Mesothelial cell of epicardium (in vitro differentiated cells): ENCODE measurements at places on chromosomes 2 and 18.

DNA sequence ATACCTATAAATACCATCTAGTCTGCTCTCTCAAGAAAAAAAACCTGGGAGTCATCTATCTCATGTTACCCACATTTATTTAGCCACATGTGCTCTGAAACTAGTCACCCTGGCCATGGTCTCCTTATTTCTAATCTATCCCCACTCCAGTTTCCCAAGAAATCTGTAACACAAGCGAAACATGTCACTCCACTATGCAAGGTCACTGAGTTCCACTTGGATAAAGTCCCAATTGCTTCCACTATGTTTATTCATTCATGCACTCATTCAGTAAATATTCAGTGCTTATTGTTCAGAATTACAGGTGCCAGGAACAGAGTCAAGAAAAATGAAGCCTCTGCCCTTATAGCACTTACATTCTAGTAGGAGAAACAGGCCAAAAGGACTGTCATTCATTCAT lies 369.4 kb upstream of the CYRIA start:
- DNase-seq = no peak

- no peak for DNase-seq
Measured at GRCh38 chr2:106537047-106537446, 49.9 kb downstream of the CD8B2 start.

- peak; percentile 72 for DNase-seq
Measured at GRCh38 chr2:20223407-20224163, 1.3 kb downstream of the SDC1 start.

DNA sequence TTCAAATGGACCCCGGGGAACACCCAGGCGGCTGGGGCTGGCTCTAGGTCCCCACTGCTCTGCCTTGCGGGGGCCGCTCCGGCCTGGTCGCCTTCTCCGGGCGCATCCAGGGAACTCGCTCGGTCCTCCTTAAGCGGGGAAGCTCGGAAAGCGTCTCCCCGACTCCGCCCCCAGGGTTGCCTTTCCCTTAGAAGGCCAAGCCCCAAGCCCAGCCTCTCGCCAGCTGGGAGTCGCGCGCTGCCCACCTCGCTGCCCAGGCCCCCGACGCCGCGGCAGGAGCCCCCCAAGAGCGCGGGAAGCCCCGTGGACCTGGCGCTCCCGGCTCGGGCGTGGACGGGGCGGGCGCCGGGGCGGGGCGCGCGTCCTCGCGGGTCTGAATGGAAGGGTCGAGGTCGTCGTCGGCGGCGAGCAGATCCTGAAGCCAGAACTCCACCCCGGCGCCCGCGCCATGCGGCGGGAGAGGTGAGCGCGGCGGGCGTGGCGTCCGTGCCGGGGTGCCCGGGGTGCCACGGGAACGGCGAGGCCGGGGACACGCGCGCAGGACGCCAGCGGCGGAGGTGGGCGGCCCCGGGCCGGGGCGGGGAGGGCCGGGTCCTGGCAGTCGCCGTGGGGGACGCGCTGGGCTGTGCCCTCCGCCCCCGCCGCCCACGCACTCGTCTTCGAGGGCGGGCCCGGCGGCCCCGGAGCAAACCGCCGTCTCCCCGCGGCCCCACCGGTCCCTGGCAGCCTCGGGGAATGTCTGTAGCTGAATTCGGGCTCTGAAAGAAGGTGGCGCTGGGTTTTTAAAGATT lies at the start of gene BOK:
BOK (plus strand) TSS at position 214 of the 791 bp plus-strand sequence. CDS start 739 bp downstream, outside the sequence.
- no peak for DNase-seq

DNA sequence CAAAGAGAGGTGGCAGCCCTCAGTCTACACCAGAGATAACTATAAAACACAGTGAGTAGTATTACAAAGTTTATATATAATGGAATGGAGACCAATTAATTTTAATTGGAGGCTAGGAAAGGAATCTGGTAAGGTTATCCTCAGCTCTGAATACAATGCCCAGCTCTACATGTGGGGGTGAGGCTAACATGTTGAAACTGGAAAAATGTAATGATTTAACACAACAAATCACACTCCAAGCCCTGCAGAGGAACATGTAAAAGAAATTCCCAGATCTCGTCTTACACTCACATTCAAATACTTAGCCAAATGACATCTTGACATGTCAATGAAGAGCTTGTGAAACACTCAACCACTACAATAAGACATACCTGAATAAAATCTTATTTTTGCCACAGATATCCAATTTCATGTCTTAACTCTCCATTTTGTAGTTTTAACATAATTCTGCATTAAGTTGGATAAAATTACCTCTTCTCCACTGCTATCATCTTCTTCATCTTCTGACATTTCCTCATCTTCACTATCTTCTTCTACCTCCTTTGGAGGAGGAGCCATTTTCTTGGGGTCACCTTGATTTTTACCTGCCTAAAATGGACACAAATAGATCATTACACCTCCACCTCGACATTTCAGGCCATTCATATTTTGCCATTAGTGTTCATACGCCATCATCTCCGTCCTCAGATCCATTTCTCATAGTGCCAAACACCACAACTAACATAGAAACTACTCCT lies 1.4 kb downstream of the NCL start:
- no peak for DNase-seq

DNA sequence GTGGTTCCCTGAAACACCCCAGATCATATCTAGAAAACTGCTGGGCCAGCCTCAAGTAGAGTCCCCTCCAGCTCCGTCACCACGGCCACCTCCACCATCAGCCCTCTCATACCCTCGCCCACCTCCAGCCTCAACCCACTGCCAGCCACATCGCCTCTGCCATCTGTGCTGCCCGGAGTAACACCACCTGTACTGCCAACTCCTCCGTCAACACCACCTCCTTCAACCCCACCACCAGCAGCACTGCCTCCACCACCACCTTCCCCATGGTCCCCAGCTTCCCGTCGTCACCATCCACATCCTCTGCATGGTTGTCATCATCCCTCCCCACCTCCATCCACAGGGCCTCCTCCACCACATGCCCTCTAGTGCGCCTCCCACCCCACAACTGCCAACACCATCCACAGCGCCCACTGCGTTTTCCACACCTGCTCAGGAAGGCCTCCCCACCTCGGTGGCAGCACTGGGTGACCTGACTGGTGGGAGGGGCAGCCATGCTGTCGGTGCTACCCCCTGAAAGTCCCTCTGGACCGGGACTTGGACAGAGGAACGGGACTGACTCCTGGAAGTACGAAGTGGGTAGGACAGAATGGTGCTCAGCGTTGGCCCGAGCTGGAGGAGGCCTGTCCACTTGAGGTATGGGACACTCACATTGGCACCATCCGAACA lies 1.6 kb downstream of the SNED1 start:
- no peak for DNase-seq

GRCh38 chr2:654896-655295 lies 22.3 kb downstream of the TMEM18 start:
- no peak for DNase-seq

GRCh38 chr2:176595986-176596385 lies 326.7 kb downstream of the MTX2 start:
- DNase-seq = no peak

GRCh38 chr2:110877031-110877827 lies 144.9 kb downstream of the ACOXL start:
- no peak for DNase-seq

GRCh38 chr2:187544371-187545080 lies 9.7 kb downstream of the TFPI start:
- no peak for DNase-seq

GRCh38 chr2:227219312-227220105 lies 55.1 kb downstream of the COL4A3 start:
- no peak for DNase-seq

- DNase-seq = no peak
Measured at GRCh38 chr2:235701206-235701981, 207.6 kb downstream of the AGAP1 start.

GRCh38 chr2:11742317-11742701 lies 4.1 kb upstream of the LPIN1 start:
- DNase-seq = no peak

- DNase-seq = no peak
Measured at GRCh38 chr2:191122638-191123294, 28.0 kb downstream of the STAT4 start.

GRCh38 chr2:24512404-24512803 lies 21.4 kb downstream of the NCOA1 start:
- no peak for DNase-seq

DNA sequence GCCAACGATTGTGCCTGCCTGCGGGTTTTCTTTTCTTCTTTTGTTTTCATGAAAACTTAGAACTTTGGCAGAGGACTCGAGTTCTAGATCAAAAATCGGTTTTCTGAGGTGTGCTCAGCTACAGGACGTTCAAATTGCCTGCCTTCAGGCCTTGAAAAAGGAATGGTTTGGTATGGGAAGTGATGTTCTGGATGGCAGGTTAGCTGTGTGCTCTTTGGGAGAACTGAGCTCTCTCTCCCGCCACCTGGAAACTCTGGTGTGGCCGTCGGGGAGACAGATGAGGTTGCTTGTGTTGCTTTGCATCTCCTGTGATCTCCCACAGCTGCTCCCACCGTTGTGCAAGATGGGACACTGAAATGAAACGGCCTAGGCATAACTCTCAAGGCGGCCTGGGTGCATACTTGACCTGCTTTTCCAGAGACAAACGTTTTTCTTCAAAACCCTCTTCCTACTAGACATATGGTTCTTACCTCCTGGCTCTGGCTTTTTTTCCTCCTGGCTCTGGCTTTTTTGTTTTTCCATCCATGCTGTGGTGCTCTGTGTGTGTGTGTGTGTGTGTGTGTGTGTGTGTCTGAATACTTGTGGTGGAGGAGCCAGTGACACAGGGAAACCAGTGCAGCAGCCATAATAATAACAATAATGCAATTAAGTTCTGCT lies 2.0 kb downstream of the FMNL2 start:
- no peak for DNase-seq

DNA sequence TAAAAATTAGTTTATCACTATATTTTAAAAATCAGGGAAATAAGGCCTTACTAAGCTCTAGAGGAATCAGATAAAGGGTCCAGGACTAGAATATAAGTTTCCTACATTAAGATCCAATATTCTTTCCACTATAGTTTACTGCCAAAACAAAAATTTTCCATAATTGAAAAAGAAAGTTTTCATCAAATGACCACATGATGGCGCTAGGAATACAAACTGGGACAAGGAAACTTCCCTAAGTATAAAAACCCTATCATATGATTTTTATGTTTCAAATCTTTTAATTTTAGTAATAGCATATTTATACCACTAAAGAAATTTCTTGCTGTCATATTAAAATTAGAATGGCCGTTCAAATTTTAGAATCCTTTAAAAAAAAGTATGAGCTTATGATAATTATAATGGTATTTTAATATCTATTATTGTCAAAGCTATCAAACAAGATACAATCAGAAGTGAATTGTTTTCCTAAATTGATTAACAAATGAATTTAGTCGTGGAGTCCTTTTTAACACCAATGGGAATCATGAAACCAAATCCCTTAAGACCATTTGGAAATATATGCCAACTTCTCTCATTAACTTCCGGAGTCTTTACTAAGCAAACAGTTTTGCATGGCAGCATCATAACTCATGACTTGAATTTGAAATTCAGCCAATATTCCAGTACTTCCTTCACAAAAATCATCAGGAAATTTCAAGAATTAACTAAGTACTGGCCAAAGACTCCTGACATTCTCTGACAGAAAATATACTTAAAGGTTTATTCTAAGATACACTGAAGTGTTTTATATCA lies 70.3 kb downstream of the SCN1A start:
- DNase-seq = no peak

DNA sequence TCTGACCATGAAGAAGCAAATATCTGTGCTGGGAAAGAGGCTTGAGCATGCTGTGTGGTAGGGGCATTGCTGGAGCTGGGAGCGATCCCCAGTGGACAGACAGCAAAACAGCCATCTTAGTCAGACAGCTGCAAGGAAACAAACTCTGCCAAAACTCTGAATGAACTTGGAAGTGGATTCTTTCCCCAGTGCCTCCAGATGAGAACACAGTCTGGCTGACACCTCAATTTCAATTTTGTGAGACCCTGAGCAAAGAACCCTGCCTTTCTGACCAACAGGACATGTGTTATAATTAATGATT lies 23.2 kb upstream of the FAP start:
- DNase-seq = no peak

- DNase-seq = no peak
Measured at GRCh38 chr2:20571231-20571630, 79.7 kb downstream of the HS1BP3 start.

DNA sequence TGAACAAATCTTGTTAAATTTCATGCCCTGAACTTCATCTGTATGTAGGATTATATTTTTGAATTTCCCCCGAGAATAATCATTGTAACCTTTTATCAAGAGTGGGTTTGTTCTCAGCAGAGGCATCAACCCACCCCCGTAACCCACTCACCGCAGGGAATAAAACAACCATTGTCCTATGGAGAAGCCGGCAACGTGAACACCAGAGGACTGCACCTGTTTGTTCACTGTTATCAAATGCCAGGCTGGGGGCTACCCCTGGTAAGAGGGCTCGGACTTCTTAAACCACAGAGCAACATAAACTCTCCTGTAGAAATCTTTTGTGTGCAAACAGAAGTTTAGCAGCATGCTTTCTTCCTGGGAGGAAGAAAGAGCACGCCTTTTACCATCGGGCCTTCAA lies 610.4 kb downstream of the ERBB4 start:
- no peak for DNase-seq

- no peak for DNase-seq
Measured at GRCh38 chr2:23399674-23400261, 14.8 kb downstream of the KLHL29 start.

- DNase-seq = no peak
Measured at GRCh38 chr2:9821805-9822445, 21.3 kb upstream of the TAF1B start.

- DNase-seq = no peak
Measured at GRCh38 chr2:47007223-47007825, 91.7 kb upstream of the MCFD2 start.
